ENCODE measurements at places on chromosomes 1 and 21.

DNA sequence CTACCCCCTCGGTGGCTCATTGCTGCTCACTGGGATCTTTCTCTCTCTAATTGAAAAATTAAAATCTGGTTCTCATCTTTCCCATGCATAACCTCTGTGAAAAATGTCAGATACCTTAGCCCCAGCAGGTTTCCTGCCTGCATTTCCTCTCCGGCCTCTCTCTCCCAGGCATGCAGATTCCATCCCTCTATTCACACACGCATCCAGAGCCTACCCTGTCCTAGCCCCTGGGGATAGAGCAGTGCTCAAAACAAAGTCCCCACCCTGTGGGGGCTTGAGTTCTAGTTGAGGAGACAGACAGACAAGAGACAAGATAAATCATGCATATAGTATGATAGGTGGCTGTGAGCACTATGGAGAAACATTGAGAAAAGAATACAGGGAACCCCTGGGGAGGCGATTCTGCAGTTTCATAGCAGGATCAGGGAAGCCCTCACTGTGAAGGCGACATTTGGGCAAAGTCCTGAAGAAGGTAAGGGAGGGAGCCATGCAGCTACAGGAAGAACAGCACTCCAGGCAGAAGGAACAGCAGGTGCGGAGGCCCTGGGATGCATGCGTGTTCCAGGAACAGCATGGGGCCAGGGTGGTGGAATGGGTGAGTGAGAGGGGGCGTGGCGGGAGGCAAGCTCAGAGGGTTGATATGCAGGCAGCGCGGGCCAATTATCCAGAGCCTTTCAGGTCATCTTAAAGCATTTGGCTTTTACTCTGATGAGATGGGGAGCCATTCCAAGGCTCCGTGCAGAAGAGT, 3.5 kb upstream of the BSND start:
- DNase-seq, result no peak

GRCh38 chr1:209335178-209335577, 248.3 kb upstream of the CAMK1G start:
- DNase-seq, result no peak

DNA sequence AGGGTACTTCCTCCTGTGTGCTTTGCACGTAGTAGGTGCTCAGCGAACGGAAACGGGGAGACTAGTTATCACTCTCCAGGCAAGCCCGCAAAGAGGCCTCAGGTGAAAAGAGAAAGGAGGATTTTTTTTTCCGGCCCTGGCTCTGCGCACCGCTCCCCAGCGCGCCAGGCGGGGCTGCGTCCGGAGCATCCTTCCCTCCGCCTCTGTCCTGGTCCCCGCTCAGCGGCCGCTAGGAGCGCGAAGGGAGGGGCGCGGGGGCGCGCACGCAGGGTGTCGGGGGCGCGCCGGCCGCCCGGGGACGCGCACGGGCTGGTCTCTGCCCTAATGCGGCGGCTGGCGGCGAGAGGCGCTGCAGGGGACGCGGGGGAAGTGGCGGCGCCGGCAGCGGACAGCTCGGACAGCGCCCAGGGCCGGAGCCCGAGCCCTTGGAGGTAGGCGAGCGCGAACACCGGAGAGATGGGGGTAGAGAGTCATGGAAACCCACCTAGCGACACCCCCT, 42.3 kb upstream of the NFASC start:
- peak; percentile 31 for DNase-seq

- DNase-seq, result no peak
Measured at GRCh38 chr1:197771386-197771785, 3.9 kb downstream of the DENND1B start.

GRCh38 chr1:181073638-181074037, 14.9 kb upstream of the IER5 start:
- DNase-seq, result no peak

GRCh38 chr1:162315673-162316072, 61.0 kb downstream of the SPATA46 start:
- DNase-seq, result no peak

- no peak for DNase-seq
Measured at GRCh38 chr1:217948741-217949140, 317.6 kb downstream of the SPATA17 start.

DNA sequence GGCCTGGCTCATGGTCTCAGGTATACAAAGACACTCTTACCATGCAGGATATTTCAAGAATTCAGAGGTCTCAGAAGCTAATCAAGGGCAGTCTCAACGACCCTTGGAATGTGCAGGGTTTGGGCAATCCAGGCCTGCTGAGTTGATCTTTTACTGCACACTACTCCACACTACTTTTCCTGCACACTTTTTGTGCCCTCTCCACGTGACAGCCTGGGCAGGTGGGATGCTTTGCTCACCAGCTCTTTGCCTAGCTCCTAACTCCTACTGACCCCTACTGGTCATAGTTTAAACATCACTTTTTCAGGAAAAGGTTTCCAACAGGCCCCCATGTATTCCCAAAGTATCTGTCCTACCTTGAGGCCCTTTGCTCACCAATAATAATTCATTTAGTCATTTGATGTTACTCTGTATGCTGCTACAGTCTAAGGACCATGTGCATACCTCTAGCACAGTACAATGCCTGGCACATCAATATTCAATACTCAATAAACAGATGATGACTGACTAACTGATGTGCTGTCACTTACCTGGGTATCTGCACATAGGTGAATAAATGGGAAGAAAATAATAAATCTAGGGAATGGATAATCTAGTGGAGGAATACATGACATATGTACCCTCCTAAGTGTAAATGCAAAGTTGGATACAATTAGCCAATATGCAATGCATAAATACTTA, 9.6 kb downstream of the DUSP23 start:
- no peak for DNase-seq

GRCh38 chr1:19812875-19813642, 2.0 kb downstream of the RNF186 start:
- DNase-seq, result no peak

GRCh38 chr1:155181371-155182051, 7.9 kb downstream of the TRIM46 start:
- DNase-seq, result no peak

- no peak for DNase-seq
Measured at GRCh38 chr1:215005656-215006345, 76.7 kb upstream of the KCNK2 start.

DNA sequence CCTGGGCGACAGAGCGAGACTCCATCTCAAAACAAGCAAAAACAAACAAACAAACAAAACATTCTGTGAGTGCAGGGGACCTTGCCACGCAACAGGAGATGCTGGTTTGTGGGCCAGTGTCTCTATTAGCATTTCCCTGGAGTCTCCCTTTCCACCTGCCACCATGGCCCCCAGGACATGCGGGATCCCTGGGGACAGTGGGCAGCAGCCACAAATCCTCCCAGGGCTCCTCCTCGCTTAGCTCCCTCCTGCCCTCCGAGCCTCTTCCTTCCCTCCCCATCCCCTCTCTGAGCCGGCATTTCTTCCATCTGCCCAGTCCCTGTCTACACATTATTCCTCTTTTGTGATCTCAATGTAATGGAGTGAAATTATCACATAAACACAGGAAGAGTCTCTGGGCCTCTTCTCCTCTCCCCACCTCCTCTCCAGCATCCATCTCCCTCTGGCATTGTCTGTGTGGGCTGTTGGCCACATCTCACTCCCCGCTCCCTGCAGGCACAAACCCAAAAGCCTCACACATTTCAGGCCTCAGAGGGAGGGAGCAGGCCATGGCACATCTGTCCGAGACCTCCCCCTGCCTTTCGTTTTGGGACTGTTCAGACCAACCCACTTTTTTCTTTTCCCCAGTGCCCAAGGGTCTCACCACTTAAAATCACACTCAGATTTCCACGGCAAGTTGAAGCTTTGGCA, 144.3 kb downstream of the MIS18A start:
- no peak for DNase-seq

- DNase-seq, result no peak
Measured at GRCh38 chr1:33191731-33192275, 10.0 kb upstream of the TRIM62 start.

GRCh38 chr1:75993661-75994060, 61.5 kb upstream of the ASB17 start:
- DNase-seq, result no peak

DNA sequence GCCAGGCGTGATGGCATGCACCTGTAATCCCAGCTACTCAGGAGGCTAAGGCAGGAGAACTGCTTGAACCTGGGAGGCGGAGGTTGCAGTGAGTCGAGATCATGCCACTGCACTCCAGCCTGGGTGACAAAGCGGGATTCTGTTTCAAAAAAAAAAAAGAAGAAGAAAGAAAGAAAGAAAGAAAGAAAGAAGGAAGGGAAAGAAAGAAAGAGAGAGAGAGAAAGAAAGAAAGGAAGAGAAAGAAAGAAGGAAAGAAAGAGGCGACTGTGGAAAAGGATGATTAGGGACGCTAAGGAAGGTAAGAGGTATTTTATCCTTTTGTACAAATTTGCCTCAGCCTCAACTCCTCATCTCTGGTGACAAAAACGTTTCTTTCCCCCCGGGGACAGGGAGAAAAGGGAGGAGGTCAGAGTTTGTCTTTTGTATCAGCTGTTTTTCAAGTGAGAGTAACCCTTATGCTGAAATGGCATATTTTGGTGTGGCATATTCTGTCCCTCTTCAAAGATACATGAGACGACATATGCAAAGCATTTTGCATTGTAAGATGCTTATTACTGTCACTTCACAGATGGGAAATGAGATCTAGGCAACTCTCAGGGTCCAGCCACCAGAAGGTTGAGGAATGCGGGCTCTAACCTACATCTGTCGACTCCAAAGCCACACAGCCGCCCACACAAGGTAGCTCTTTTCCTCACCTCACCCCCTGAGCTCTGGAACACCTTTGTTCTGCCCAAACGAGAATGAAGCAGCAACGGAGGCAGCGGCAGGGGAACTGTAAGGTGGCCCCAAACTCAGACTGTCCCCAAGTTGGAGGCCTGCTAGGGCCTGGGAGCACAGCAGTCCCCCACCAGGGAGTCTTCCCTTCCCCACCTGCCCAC, 38.0 kb downstream of the NUAK2 start:
- no peak for DNase-seq

DNA sequence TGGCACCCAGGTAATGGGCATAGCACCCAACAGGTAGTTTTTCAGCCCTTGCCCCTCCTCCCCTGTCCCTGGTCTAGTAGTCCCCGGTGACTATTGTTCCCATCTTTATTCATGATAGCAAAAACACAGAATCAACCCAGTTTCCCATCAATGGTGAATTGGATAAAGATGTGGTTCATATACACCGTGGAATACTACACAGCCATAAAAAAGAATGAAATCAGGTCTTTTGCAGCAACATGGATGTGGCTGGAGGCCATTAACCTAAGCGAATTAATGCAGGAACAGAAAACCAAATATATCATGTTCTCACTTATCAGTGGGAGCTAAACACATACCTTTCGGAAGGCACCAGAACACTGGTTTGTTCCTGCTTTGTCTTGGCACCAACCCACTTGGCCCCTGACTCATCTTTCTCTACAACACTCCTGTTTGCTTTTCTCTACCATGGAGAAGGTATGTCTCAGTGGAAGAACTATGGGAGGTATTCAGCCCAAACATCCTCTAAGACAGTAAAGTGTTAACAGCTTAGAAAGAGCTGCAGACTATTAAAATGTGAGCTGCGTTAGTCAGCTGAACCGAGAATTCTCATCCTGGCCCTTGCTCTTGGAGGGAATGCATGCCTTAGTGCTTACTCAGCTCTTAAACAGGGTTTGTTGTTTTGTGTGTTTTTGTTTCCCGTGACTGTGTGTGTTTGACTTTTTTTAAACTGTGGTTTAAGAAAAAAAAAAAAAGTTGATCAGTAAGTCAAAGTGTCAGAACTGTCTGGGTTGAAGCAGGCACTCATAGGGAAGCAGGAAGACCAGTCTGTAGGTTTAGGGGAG, 203.0 kb downstream of the TOMM20 start:
- no peak for DNase-seq

DNA sequence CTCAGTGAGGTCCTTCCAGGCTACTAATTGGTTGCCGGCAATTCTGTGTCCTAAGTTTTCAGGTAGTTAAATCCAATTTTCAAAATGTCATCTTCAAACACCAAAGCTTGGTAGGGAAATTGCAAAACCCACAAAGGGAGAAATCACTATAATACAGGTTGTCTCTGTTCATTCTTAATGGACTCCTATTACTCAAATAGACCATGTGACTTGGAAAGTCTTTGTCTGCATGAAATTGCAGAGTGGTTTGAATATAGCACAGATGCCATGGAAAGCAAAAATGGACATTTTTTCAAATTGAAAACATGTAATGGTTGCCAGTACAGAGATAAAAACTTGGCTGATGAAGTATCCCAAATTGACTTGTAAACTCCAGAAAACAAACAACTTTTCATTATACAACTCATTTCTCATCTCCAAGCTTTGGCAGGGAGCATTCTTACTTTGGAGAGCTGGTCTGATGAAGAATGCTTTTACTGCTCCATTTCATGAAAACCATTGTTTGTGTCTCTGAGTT, 169.5 kb upstream of the PKN2 start:
- DNase-seq, result no peak

DNA sequence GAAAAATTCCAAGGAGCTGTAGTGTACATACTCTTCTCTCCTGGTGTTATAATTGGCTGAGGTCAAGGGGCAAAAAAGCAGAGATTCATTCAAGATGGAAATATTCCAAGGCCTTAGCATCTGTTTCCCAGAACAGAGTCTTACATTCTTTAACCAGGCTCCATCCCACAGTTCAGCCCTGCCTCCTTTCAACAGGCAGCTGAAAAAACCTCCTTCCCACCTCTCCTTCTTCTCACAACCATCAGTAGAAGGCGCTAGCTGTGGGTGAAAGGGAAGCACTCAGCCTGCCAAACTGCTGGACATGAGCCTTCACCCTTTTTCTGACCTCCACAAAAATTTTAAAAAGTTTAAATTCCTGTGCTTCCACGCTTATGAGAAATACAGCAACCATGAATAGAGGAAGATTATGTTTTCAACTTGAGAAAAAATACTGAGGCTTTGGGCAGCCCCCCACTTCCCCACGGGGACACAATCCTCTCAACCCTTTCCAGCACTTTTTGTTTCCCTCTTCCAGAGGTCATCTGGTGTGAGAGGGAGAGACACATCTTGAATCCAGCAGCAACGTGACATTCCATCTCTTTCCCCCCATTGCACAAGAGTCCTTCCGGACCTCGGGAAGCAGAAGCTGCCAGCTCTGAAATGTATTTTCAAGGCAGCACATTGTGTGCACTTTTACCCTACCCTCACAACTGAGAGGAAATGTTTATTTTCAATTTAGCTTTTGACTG, 43.2 kb upstream of the FMO2 start:
- no peak for DNase-seq

DNA sequence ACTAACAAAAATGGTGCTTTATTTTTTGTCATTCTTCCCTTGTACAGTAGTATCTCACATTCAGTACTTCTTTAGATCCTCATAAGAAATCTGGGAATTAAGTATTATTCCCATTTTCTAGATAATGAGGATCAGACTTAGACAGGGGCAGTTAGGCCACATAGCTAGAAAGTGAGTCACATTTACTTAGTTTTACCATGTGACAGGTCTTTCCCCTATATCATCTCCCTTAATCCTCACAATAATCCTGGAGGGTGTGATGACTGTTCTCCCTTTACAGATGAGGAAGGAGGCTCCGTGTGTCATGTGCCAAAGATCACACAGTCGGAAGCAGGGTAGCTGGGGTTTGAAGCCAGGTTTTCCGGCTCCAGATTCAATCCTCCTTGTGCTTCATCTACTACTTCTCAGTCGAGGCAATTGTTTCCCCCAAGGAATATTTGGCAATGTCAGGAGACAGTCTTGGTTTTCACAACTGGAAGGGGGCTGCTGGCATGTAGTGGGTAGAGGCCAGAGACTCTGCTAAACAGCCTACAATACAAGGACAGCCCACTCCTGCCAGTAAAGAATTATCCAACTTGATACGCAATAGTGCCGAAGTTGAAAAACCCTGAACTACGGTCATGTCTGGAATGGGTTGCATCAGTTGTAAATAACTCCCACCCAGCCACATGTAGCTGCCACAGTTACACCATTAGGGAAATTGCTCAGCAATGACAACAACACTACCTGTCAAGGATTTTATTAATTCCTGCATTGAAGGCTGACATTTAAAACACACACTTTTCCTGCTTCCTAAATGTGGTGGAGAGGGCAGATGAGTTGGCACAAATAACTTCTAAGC, 54.5 kb downstream of the C8B start:
- no peak for DNase-seq
